Type B pancreatic cell (in vitro differentiated cells): ENCODE measurements at places on chromosomes 2 and 18. TPM values are rescaled to one million over a fixed set of nuclear protein-coding genes. Genes with fewer than 3 reads are reported as not detected.
A peak's percentile ranks its signal among the peaks of the same experiment; 100 is the strongest.

The CRACDL gene
- 6.2 and 9.6 TPM in 2 replicates for total RNA-seq

The OSR1 gene
- total RNA-seq = 9.5 and 55.7 TPM in 2 replicates

- no peak for DNase-seq
- H3K27ac ChIP-seq = peak overlapping the region; percentile 24
- no peaks in the 10 kb centered on the region for H3K4me1 ChIP-seq
- H3K4me3 ChIP-seq = no peak overlapping the region
- no peaks in the 10 kb centered on the region for H3K36me3 ChIP-seq
- no peaks in the 10 kb centered on the region for H3K27me3 ChIP-seq
Observed at GRCh38 chr2:78541451-78542267, 483.8 kb upstream of the REG3G start.

DNA sequence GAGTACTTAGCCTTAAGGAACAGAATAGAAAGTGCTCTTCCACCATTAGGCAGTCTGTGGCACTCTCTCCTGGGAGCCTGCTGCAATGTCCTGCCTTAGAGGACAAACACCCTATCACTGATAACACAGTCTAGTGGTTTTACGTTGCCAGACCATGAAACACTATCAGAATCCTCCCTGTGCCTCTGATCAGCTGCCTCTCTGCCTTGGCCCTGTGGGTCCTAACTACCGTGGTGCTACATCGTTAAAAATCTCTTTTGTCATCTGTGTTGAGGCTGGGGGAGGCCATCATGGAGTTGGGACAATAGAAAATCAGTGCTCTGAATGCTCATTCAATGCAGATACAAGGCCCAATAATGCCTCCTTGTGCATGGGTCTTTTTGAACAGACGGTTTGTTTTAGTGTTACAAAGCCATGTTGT, 11.9 kb upstream of the APCDD1 start:
- DNase-seq = no peak
- H3K27ac ChIP-seq = no peak overlapping the region
- no peaks in the 10 kb centered on the region for H3K36me3 ChIP-seq

The GMCL1 gene
- total RNA-seq = 23.0 and 23.1 TPM in 2 replicates

DNA sequence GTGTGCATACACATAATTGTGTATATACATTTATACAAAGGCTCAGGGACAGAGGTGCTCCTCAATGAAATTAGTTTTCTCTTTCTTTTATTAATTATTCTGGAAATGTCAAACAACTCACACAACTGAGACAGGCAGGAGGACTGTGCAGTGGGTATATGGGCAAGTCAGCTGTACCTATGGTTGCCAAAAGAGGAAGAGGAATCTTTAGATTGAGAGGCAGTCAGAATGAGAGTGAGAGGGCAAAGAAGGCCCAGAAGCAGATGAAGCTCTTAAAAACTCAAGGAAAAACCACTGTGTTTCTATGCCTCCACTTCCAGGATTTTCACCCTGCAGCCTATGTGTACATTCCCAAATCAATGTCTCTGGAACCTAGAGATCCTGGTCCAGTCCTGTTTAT, 79.1 kb downstream of the CACNB4 start:
- no peak overlapping the region for H3K4me3 ChIP-seq
- H3K27ac ChIP-seq = no peak overlapping the region
- no peak for DNase-seq

The SCYGR4 gene
- not detected in 2 replicates for total RNA-seq

DNA sequence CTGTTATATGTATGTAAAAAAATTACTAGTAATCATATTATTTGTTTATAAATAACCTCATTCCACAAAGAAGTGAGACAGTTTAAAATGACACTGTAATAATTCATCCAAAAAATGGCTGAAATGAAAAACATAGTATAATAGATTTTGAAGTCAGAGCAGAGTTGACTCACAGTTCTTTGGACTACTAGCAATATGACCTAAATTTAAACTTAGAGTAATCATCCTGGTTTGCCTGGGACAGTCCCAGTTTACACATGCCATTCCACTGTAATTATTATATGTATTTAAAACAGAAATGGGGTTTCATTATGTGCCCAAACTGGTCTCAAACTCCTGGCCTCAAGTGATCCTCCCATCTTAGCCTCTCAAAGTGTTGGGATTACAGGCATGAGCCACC, 48.3 kb downstream of the CCDC88A start:
- H3K4me3 ChIP-seq = no peak overlapping the region
- H3K4me1 ChIP-seq = no peaks in the 10 kb centered on the region
- peaks cover 7% of the 10 kb centered on the region for H3K36me3 ChIP-seq
- no peaks in the 10 kb centered on the region for H3K27me3 ChIP-seq
- no peak for DNase-seq
- H3K27ac ChIP-seq = no peak overlapping the region

GRCh38 chr18:24941174-24941951, 410.6 kb downstream of the ZNF521 start:
- H3K27me3 ChIP-seq = peaks cover 6% of the 10 kb centered on the region
- no peaks in the 10 kb centered on the region for H3K36me3 ChIP-seq
- H3K4me3 ChIP-seq = no peak overlapping the region
- no peak for DNase-seq
- H3K27ac ChIP-seq = no peak overlapping the region

- no peak for DNase-seq
- H3K4me3 ChIP-seq = no peak overlapping the region
- H3K27ac ChIP-seq = no peak overlapping the region
Observed at GRCh38 chr18:58373481-58373880, 255.4 kb downstream of the ALPK2 start.

- H3K27me3 ChIP-seq = peaks cover 15% of the 10 kb centered on the region
- H3K4me3 ChIP-seq = no peak overlapping the region
- H3K36me3 ChIP-seq = no peaks in the 10 kb centered on the region
Observed at GRCh38 chr2:18244845-18245244, 315.6 kb downstream of the RDH14 start.

DNA sequence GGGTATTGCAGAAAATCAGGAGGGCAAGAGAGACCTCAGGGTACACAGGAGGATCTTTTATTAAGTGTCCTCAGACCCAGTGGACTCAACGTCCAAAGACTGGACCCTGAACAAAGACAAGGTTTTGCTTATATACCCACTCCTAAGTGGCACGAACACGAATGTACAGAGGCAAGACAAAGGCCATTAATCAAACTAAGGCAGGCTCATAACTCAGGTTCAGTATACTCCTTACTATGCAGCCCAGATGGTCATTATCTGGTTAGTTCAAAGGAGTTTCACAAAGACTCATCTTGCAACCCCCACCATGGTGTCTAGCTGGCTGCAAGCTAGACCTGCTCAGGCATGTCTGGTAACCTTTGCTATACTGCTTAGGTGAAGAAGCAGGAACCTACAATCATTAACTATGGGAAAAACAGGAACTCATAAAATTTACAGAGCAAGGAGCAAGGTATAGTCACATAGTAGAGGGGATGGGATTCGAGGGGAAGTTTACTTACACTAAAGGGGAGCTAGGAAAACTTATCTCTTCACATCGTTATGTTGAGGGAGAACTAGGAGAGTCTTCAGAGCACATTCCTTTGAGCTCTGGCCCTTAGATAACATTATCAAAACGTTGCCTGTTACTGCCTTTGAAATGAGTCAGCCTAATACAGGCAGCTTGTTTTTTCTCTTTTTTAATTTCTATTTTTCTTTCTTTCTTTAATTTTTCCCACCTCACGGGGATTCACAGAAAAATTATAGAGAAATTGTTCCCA, 33.9 kb downstream of the SLC4A3 start:
- H3K36me3 ChIP-seq = peaks cover 4% of the 10 kb centered on the region
- H3K27me3 ChIP-seq = peaks cover 12% of the 10 kb centered on the region
- H3K4me1 ChIP-seq = peaks cover 5% of the 10 kb centered on the region
- no peak overlapping the region for H3K4me3 ChIP-seq
- peak overlapping the region; percentile 40 for H3K27ac ChIP-seq

The ALKAL2 gene
- 3.5 and 10.6 TPM in 2 replicates for total RNA-seq

DNA sequence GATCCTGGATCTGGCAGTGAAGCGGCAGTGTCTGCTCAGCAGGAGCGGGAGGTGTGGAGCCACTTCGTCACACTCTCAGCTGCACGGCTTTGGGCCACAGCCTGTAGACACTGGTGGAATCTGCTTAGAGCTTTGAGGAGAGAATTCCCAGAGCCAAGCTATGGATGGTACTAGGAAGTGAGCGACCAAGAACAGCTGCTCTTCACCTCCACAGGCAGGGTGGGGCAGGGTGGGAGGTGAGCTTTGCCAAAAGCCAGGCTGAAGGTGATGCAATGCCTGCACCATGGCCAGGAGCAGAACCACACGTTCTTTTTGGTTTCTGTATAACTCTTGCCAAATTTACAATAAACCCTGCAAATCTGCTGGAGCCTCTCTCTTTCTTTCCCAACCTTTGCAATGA, 226.1 kb downstream of the ANKRD30B start:
- no peak for DNase-seq
- H3K27me3 ChIP-seq = no peaks in the 10 kb centered on the region
- no peaks in the 10 kb centered on the region for H3K4me1 ChIP-seq
- no peaks in the 10 kb centered on the region for H3K36me3 ChIP-seq
- no peak overlapping the region for H3K4me3 ChIP-seq
- no peak overlapping the region for H3K27ac ChIP-seq

- H3K4me1 ChIP-seq = peaks cover 27% of the 10 kb centered on the region
- H3K27me3 ChIP-seq = no peaks in the 10 kb centered on the region
- H3K27ac ChIP-seq = no peak overlapping the region
- no peak overlapping the region for H3K4me3 ChIP-seq
Observed at GRCh38 chr2:65277791-65278483, 50.3 kb downstream of the ACTR2 start.

The ANKRD62 gene
- not detected in 2 replicates for total RNA-seq

DNA sequence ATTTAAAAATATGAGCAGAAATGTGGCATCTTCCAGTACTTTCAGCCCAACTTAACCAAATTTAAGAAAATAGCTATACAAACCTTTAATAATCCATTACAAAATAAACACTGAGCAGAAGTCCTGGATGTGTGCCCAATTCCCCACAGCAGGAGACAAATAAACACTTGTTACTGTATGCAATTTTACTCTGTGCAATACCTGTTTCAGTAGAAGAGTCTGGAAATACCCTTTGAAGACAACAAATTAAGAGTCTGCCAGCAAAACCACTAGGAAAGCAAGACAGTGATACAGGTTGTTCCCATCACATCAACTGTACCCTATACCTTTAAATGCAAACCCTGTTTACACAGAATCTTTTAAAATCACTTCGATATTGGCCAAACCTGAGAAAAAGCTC, 41.4 kb upstream of the RNU4ATAC start:
- H3K27ac ChIP-seq = no peak overlapping the region
- no peak for DNase-seq
- peaks cover 13% of the 10 kb centered on the region for H3K36me3 ChIP-seq
- no peaks in the 10 kb centered on the region for H3K27me3 ChIP-seq

- H3K36me3 ChIP-seq = no peaks in the 10 kb centered on the region
- peaks cover 16% of the 10 kb centered on the region for H3K4me1 ChIP-seq
- H3K27ac ChIP-seq = no peak overlapping the region
- H3K27me3 ChIP-seq = peaks cover 7% of the 10 kb centered on the region
- no peak for DNase-seq
Observed at GRCh38 chr18:26714739-26715138, 150.8 kb downstream of the AQP4 start.

DNA sequence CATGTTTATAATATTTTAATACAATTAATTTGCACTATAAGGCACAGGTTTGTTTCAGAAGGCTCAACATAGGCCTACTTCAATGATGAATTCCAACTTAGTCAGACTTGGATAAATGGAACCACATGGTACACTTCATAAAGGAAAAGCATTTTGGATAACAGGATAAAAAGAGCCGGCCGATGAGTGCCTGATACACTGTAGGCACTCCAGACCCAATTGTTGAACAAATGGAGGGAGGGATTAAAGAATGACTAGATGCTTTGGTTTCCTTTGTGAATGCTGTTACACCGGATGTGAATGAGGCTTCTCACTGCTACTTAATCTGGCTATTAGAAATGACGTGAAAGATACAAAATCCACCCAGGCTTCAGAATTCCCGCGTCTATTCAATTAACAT, 104.1 kb upstream of the KCTD1 start:
- no peak for DNase-seq
- no peak overlapping the region for H3K27ac ChIP-seq
- H3K4me1 ChIP-seq = peaks cover 44% of the 10 kb centered on the region
- H3K4me3 ChIP-seq = no peak overlapping the region
- peaks cover 19% of the 10 kb centered on the region for H3K27me3 ChIP-seq

The POTEJ gene
- not detected in 2 replicates for total RNA-seq

GRCh38 chr2:195533771-195534642, 123.0 kb upstream of the SLC39A10 start:
- H3K4me1 ChIP-seq = peaks cover 12% of the 10 kb centered on the region
- peaks cover 37% of the 10 kb centered on the region for H3K27me3 ChIP-seq
- no peaks in the 10 kb centered on the region for H3K36me3 ChIP-seq

The PXDN gene
- 58.4 and 150 TPM in 2 replicates for total RNA-seq

DNA sequence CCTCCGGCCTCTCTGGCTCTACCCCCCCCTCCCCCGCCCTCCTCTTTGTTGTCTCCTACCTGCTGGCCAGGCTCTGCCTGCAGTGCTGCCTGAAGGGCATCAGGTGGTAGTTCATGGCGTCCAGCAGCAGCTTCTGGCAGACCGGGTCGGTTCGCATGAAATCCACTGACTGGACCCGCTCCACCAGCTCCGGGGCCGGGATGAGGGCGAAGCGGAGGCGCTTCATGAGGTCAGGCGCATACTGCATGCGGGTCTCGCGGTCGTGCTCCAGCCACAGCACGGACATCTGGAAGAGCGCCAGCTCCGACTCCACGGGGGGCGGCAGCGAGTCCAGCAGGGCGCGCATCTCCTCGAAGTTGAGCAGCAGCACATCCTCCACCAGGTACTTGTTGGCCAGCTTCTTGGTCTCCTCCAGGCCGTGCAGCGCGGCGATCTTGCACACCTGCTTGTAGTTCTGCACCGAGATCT, 3.2 kb downstream of the KLHL14 start:
- peaks cover 11% of the 10 kb centered on the region for H3K4me1 ChIP-seq
- no peak for DNase-seq
- no peak overlapping the region for H3K27ac ChIP-seq

GRCh38 chr2:29134933-29135332, 19.7 kb downstream of the CLIP4 start:
- no peak for DNase-seq
- H3K4me3 ChIP-seq = no peak overlapping the region
- H3K36me3 ChIP-seq = peaks cover 36% of the 10 kb centered on the region

- no peak overlapping the region for H3K4me3 ChIP-seq
- H3K4me1 ChIP-seq = no peaks in the 10 kb centered on the region
- DNase-seq = no peak
- H3K27me3 ChIP-seq = no peaks in the 10 kb centered on the region
Observed at GRCh38 chr18:24293254-24293653, 104.4 kb downstream of the OSBPL1A start.

DNA sequence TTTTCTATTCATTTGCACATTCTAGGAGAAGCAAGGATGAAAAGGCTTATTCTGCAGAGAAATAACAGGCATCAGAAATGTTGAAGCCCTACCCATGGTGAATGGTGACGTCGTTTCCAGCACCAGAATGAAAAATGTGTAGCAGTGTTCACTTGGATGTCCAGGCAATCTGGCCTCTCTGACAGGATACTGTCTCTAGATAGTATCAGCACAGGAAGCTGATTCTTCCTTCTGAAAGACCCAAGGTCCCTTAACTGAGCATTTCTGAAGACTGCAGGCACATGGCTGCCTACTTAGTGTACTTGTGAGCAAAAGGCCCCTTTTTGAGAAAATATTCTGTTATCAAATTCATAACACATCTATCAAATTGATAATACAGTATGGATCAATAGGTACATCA, 234.1 kb downstream of the XIRP2 start:
- H3K4me3 ChIP-seq = no peak overlapping the region
- H3K4me1 ChIP-seq = no peaks in the 10 kb centered on the region
- no peak overlapping the region for H3K27ac ChIP-seq
- no peak for DNase-seq
- no peaks in the 10 kb centered on the region for H3K36me3 ChIP-seq

- peaks cover 8% of the 10 kb centered on the region for H3K36me3 ChIP-seq
- H3K4me1 ChIP-seq = peaks cover 14% of the 10 kb centered on the region
- H3K27me3 ChIP-seq = no peaks in the 10 kb centered on the region
- H3K4me3 ChIP-seq = no peak overlapping the region
- H3K27ac ChIP-seq = no peak overlapping the region
- DNase-seq = no peak
Observed at GRCh38 chr2:239081622-239082021, 233.7 kb downstream of the TWIST2 start.

The MYO3B gene
- total RNA-seq = 0.46 and 1.2 TPM in 2 replicates
